ENCODE measurements at places on chromosomes 16 and 17.

GRCh38 chr16:53502331-53503269, at the start of gene AKTIP:
Gene AKTIP (minus strand): TSS chr16:53503209. CDS start chr16:53500259, 2,950 bp downstream.
- DNase-seq: no peak

DNA sequence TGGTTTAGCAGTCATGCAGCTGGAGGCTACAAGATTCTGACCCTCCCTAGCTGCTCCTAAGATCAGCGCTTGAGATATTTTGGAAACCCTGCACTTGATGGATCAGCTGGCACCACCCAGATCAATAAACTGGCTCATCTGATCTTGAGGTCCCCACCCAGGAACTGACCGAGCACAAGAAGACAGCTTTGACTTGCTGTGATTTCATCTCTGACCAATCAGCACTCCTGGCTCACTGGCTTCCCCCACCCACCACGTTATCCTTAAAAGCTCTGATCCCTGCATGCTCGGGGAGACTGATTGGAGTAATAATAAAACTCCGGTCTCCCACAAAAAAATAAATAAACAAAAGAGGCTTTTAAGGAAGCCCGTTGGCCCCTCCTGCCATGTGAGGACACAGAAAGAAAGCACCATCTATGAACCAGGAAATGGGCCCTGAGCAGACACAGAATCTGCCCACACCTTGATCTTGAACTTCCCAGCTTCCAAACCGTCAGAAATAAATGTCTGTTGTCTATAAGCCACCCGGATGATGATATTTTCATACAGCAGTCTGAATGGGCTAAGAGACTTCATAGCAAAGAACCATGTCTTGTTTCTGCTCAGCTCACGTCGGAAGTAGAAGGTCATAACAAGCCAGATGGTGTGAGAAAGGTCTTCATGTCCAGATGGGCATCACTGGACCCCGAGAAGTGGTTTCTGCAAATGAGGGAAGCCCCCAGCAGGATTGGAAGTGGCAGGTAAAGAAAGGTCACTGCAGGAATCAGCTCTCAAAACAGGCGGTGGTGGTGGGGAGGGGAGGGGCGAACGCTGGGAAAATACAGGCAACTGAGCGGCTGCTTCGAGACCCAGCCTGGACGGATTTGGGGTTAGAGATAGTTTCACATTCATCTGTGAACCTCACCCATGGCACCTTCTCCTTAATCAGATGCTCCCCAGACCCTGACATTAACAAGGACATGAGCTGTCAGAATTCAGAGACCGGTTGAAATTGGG, 19.8 kb upstream of the RPH3AL start:
- no peak for DNase-seq

DNA sequence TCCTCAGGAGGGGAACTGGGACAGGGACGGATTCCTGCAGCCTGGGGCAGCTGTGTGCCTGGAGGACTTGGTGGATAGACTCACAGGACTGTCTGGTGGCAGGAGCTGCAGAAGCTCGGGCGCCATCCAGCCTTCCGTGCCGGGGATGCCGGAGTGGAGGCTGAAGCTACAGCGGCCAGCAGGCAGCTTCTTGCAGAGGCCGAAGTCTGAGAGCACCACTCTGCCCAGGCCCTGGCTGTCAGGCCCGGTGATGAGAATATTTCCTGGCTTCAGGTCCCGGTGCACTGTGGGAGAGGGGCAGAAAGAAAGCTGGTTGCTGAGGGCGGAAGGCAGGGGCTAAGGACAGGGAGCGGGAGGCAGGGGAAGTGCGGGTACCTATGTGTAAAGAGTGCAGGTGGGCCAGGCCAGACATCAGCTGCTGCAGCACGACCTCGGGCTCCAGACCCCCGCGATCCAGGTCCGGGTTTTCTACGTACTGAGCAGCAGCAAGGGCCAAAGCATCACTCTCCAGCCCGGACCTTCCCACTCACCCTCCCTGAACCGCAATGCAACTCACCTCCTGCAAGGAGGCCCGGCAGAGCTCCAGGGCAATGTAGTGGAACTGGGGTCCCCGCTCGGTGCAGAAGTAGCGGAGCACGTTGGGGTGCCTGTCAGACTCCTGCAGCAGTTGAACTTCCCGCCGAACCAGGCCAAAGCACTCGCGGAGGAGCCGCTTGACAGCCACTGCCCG, 16.1 kb downstream of the PLK1 start:
- no peak for DNase-seq

DNA sequence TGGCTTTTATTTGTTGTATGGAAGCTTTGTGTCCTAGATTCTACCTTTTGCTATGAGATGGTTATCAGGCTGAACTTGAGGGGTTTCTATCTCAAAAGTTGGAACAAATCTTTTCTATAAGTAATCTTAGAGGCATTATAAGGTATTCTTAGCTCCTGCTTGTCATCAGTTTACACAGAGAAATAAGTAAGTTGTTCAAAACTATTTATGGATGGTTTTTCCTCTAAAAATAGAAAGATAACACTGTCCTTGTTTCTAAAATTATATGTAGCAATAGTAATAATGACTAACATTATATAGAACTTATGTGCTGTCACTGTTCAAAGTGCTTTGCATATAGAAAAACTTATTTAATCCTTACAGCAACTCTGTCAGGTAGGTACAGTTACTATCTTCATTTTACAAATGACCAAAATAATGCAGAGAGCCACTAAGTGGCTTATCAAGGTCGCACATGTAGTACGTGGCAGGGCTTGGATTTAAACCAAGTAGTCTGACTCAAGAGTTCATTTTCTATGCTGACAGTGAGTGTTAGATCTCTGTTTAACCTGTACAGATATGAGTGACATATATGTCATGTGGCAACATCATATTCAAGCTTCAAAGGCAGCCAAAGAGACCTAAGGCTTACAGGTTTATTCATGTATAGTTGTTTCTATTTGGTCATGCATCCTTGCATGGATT, 59.0 kb downstream of the PHKB start:
- no peak for DNase-seq

- no peak for DNase-seq
These were observed 3.9 kb downstream of the ANAPC11 start for GRCh38 chr17:81895400-81895799.

DNA sequence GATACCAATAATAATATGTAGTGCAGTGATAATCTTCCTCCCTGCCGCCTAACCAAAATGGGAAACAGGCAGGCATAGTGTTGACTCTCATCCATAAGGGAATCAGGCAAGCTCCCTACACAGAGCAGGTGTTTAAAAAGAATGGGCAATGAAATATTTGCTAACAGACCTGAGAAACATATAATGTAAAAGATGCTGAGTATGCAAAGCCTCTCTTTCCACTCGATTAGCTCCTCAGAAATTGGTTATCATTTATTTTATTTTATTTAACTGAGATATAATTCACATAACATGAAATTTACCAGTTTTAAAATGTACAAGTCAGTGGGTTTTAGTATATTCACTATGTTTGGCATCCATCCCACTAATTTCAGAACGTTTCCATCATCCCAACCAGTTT, 317.7 kb upstream of the TBX2 start:
- DNase-seq: no peak

DNA sequence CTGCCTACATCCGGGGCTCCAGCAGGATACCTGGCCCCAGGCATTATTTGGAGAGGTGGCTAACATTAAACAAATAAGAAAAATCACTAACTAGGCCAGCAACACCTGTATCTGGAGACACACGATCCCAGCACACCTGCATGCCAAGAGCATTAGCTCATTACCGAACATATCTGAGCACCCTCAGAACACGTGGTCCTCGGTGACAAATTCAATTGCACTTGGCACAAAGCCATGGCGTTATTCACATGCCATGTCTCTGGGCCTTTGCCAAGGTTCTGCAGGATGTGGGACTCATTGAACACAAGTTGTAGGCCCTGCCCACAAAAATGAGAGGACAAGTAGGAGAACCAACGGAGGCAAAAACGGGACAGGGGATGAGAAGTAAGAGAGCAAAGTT, 552.3 kb downstream of the TOX3 start:
- no peak for DNase-seq

- no peak for DNase-seq
These were observed 29.8 kb downstream of the CDIP1 start for GRCh38 chr16:4508806-4509205.

GRCh38 chr17:47800686-47801085, 20.9 kb downstream of the OSBPL7 start:
- DNase-seq: no peak

- no peak for DNase-seq
These were observed 134.9 kb upstream of the CDH5 start for GRCh38 chr16:66231452-66232160.

GRCh38 chr17:82837586-82838320, 2.1 kb downstream of the ZNF750 start:
- DNase-seq: no peak

DNA sequence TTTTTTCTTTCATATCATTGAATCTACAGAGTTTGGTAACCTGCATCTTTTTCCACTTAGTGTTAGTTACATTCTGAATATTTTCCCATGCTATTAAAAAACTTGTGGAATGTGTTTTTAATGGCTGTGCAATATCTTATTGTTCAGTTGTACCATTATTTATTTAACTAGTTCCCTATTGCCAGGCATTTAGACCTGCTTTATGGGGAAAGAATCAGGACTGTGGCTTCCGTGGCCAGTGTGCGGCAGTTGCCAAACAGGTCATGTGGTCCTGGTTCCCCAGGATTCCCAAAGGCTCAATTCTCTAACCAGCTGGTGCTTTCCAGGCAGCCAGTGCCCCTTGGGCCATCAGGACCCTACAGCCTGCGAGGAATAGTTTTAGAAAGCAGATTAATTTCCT, 30.8 kb downstream of the NDEL1 start:
- DNase-seq: no peak

- no peak for DNase-seq
These were observed 19.1 kb upstream of the KIFC3 start for GRCh38 chr16:57821149-57821971.
